ENCODE measurements at places on chromosomes 11 and 22. TPM values are rescaled to one million over a fixed set of nuclear protein-coding genes. Genes with fewer than 3 reads are reported as not detected.

CABP4 gene
- 2.5 TPM for total RNA-seq

CCND1 gene
- 161 TPM for total RNA-seq

- DNase-seq: no peak
These were observed 324.2 kb downstream of the DCDC1 start for GRCh38 chr11:31045335-31045734.

GRCh38 chr11:35029979-35030682 lies 108.8 kb upstream of the CD44 start:
- no peak for DNase-seq

- no peak for DNase-seq
These were observed 554.2 kb downstream of the NTM start for GRCh38 chr11:131924457-131925201.

Measured in suprapubic skin (tissue), 4 donors.